ENCODE measurements at places on chromosomes 3 and 15.

DNA sequence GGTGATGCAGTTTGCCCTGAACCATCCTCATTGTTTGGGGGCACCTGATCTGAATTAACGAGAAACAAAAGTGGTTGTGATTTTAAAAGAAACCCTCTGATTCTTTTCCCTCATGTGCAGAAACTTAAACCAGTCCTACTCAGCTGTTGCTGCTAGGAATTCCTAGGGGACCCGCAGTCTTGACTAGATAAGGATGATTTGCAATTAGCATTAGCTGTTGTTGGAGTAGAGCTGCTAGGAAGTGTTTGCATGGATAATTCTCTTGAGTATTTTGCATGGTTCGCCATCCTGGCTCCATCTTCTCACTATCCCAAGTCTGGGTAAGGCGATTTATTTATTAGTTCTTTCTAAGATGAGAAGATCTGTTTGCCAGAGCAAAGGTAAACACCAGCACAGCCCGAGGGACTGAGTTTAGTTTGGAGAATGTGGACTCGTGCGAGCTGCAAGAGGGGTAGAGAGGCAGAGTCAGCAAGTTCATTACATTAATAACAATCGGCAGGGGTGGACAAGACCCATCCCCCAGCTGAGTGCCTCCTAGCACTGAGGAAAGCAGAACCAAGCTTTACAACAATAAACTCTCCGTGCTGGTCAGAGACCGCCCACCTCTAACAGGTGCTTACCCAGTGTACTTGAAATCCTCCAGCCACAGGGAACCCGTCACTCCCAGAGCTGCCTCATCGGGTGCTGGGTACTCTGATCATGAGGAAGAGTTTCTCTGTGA, 4.1 kb downstream of the FGD5 start:
- no peaks in the 10 kb centered on the region for H3K27me3 ChIP-seq
- no peak for DNase-seq
- H3K36me3 ChIP-seq = no peaks in the 10 kb centered on the region
- H3K4me1 ChIP-seq = peaks cover 4% of the 10 kb centered on the region
- no peak overlapping the region for H3K4me3 ChIP-seq

GRCh38 chr15:71279757-71280141, 164.5 kb downstream of the THSD4 start:
- H3K27me3 ChIP-seq = no peaks in the 10 kb centered on the region
- no peaks in the 10 kb centered on the region for H3K36me3 ChIP-seq
- H3K4me3 ChIP-seq = no peak overlapping the region
- peaks cover 15% of the 10 kb centered on the region for H3K4me1 ChIP-seq
- no peak for DNase-seq

- H3K36me3 ChIP-seq = peaks cover 16% of the 10 kb centered on the region
- no peaks in the 10 kb centered on the region for H3K27me3 ChIP-seq
- no peaks in the 10 kb centered on the region for H3K4me1 ChIP-seq
- H3K27ac ChIP-seq = no peak overlapping the region
These were observed 67.5 kb downstream of the TMEM39A start for GRCh38 chr3:119395923-119396358.

DNA sequence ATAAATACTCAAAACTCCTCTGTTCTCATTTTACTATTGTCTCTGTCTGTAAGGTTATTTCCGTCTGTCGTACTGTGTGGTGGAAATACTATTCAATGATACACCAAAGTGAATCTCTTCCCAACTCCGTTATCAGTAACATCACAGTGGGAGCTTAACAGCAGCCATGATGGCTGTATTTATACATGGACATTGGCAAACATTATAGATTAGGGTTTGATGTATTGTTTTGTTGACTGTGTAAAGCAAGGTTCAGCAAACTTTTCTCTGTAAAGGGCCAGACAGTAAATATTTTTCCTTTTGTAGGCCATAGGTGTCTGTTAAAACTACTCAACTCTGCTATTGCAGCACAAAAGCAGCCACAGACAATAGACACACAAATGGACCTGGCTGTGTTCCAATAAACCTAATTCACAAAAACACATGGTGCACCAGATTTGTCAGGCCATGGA, 23.2 kb downstream of the LIPC start:
- no peaks in the 10 kb centered on the region for H3K36me3 ChIP-seq
- DNase-seq = no peak

DNA sequence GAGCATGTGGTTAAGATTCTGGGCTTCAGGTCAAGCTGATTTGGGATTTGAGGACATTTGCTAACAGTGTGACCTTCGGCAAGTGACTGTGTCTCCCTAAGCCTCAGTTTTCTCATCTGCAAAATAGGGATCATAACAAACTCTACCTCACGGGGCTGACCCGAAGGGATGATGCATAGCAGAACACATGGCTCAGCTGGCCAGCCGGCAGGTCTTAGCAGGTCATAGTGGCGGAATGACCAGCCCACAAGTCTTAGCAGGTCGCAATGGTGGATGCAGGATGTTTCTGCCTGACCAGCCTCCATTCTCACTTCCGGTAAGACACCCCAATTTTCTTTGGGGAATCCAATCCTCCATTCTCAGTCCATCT, 63.3 kb downstream of the IQSEC1 start:
- no peaks in the 10 kb centered on the region for H3K36me3 ChIP-seq
- H3K4me1 ChIP-seq = no peaks in the 10 kb centered on the region
- H3K4me3 ChIP-seq = no peak overlapping the region

- no peak overlapping the region for H3K4me3 ChIP-seq
- no peaks in the 10 kb centered on the region for H3K27me3 ChIP-seq
- no peaks in the 10 kb centered on the region for H3K36me3 ChIP-seq
These were observed 744.7 kb downstream of the EPHA3 start for GRCh38 chr3:89851974-89852621.

GRCh38 chr15:48315041-48315440, 16.2 kb upstream of the DUT start:
- H3K27me3 ChIP-seq = no peaks in the 10 kb centered on the region
- no peaks in the 10 kb centered on the region for H3K4me1 ChIP-seq
- no peak for DNase-seq
- no peak overlapping the region for H3K27ac ChIP-seq
- H3K36me3 ChIP-seq = no peaks in the 10 kb centered on the region
- H3K4me3 ChIP-seq = no peak overlapping the region

GRCh38 chr15:25059698-25060471, 105.1 kb downstream of the SNRPN start:
- H3K4me3 ChIP-seq = no peak overlapping the region
- no peak for DNase-seq
- H3K27ac ChIP-seq = no peak overlapping the region
- no peaks in the 10 kb centered on the region for H3K4me1 ChIP-seq
- peaks cover 68% of the 10 kb centered on the region for H3K36me3 ChIP-seq

- H3K4me3 ChIP-seq = no peak overlapping the region
- DNase-seq = no peak
- peaks cover 8% of the 10 kb centered on the region for H3K36me3 ChIP-seq
- no peak overlapping the region for H3K27ac ChIP-seq
- H3K4me1 ChIP-seq = peaks cover 23% of the 10 kb centered on the region
These were observed 41.9 kb upstream of the PLXND1 start for GRCh38 chr3:129648391-129648790.

DNA sequence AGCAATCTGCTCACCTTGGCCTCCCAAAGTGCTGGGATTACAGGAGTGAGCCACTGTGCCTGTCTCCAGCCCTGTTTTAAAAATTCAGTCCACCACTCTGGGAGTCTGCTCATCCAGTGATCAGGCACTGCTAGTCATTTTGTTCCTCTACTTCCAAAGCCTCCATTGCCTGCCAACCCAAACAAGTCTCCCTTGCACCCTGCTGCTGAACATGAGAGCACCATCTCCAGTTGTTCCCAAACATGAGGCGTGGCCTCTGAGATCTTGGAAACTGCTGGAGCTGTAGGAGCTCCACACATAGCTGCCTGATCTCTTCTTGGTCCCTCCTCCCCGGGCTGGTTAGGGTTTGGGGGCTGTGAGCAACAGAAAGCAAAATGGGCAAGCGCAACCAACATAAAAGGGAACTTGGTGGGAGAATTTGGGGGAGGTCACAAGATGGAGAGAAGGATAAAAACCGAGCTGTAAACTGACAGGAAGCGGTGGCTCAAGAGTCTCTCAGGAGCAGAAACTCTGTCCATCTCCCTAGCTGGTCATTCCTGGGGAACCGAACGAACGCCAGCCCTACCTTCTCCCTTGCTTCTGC, 49.6 kb upstream of the TLE3 start:
- H3K27me3 ChIP-seq = no peaks in the 10 kb centered on the region
- no peak overlapping the region for H3K4me3 ChIP-seq
- no peak overlapping the region for H3K27ac ChIP-seq
- no peaks in the 10 kb centered on the region for H3K36me3 ChIP-seq
- no peak for DNase-seq
- no peaks in the 10 kb centered on the region for H3K4me1 ChIP-seq

- no peaks in the 10 kb centered on the region for H3K27me3 ChIP-seq
- no peaks in the 10 kb centered on the region for H3K4me1 ChIP-seq
- no peak for DNase-seq
- H3K27ac ChIP-seq = no peak overlapping the region
- no peak overlapping the region for H3K4me3 ChIP-seq
These were observed 166.2 kb upstream of the TBC1D5 start for GRCh38 chr3:17908399-17909191.

- H3K27me3 ChIP-seq = peaks cover 19% of the 10 kb centered on the region
- no peaks in the 10 kb centered on the region for H3K4me1 ChIP-seq
- no peak for DNase-seq
- H3K27ac ChIP-seq = no peak overlapping the region
- no peak overlapping the region for H3K4me3 ChIP-seq
- no peaks in the 10 kb centered on the region for H3K36me3 ChIP-seq
These were observed 8.3 kb upstream of the ROPN1B start for GRCh38 chr3:125960456-125961288.

- H3K27me3 ChIP-seq = no peaks in the 10 kb centered on the region
- H3K4me1 ChIP-seq = peaks cover 29% of the 10 kb centered on the region
- no peaks in the 10 kb centered on the region for H3K36me3 ChIP-seq
- peak within 1 kb of the TSS; percentile 84 for H3K27ac ChIP-seq
- peak; percentile 92 for DNase-seq
These were observed at the start of gene SATB1 for GRCh38 chr3:18424729-18425640. Gene SATB1, minus strand, starts transcription at chr3:18425339. Its CDS starts 4,372 bp downstream, at chr3:18420967.

GRCh38 chr3:176208283-176208682, 989.0 kb downstream of the TBL1XR1 start:
- no peaks in the 10 kb centered on the region for H3K27me3 ChIP-seq
- no peak overlapping the region for H3K4me3 ChIP-seq
- H3K4me1 ChIP-seq = no peaks in the 10 kb centered on the region
- no peaks in the 10 kb centered on the region for H3K36me3 ChIP-seq

DNA sequence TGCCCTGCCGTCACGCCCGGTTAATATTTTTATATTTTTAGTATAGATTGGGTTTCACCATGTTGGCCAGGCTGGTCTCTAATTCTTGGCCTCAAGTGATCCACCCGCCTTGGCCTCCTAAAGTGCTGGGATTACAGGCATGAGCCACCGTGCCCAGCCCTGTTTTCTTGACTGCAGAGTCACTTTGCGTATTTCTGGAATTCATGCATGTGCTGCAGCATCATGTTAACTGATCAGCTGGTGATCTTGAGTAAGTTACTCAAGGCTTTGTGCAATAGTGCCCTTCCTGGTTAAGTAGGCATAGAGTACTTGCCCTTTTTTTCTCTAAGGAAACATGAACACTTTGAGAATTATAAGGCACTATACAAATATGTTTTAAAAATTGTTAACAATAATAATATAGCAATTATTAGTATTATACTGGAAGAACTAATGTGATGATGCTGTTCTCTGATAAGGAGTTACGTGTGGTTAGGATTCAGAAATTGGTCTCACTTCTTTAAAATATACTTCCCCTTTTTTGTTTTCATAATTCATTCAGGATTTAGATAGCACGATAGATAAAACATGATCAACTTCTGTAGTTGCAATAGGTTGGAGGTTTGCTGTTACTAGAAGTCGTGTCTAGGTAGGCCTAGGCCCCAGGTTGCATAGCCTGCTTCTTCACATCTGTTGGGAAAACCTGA, 33.6 kb downstream of the GPR171 start:
- H3K36me3 ChIP-seq = no peaks in the 10 kb centered on the region
- H3K4me1 ChIP-seq = no peaks in the 10 kb centered on the region
- no peak for DNase-seq
- H3K27me3 ChIP-seq = no peaks in the 10 kb centered on the region

DNA sequence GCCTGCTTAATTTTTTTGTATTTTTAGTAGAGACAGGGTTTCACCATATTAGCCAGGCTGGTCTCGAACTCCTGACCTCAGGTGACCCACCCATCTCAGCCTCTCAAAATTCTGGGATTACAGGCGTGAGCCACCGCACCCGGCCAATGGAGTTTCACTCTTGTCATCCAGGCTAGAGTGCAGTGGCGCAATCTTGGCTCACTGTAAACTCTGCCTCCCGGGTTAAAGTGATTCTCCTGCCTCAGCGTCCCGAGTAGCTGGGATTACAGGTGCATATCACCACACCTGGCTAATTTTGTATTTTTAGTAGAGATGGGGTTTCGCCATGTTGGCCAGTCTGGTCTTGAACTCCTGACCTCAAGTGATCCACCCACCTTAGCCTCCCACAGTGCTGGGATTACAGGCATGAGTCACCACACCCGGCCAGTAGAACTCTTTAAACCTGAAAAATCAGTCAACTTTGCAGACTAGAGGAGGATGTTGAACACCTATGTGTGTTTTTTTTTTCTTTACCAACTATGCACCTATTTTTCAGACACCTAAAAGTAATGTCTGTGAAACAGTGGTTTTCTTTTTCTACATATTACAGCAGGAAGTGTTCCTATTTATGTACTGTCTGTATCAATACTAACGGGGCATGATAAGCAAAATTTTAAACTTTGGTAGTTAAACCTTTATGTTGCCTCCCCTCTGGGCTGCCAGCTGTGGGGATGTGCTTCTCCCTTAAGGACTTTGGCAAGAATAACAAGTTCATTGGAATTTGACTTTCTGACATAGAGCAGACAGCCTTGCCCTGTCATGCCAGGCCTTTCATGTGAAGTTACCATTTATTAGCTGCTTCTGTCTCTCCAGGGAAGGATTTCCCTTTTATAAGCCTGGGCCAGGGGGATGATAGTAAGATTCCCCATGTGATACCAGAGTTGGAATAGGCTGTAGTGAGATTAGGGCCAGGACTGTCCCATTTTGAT, 8.1 kb downstream of the ARIH2 start:
- peak overlapping the region; percentile 57 for H3K27ac ChIP-seq
- no peaks in the 10 kb centered on the region for H3K27me3 ChIP-seq
- H3K36me3 ChIP-seq = peaks cover 15% of the 10 kb centered on the region
- DNase-seq = no peak
- H3K4me3 ChIP-seq = no peak overlapping the region
- no peaks in the 10 kb centered on the region for H3K4me1 ChIP-seq

DNA sequence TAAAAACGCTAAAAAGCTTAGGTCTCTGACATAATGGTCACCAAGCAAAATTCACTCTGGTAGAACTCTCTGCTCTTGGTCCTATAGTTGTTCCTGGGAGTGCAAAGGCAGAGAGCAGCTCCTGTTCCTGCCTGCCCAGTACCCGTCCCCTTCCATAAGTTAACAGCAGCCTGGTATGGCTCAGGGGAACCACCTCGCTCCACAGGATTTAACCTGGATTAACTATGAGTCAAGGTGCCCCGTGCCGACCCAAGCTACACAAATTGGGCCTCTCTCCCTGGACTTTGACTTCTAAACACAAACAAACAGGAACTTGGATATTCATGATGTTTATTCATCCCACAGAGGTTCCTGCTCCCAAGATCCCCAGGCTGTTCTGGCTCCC, 32.1 kb downstream of the SCAP start:
- H3K36me3 ChIP-seq = no peaks in the 10 kb centered on the region
- DNase-seq = no peak
- H3K4me3 ChIP-seq = no peak overlapping the region
- H3K4me1 ChIP-seq = no peaks in the 10 kb centered on the region

Data from sigmoid colon (tissue), 7 donors.